Adipocyte (in vitro differentiated cells): ENCODE measurements at places on chromosomes 3 and 15.

DNA sequence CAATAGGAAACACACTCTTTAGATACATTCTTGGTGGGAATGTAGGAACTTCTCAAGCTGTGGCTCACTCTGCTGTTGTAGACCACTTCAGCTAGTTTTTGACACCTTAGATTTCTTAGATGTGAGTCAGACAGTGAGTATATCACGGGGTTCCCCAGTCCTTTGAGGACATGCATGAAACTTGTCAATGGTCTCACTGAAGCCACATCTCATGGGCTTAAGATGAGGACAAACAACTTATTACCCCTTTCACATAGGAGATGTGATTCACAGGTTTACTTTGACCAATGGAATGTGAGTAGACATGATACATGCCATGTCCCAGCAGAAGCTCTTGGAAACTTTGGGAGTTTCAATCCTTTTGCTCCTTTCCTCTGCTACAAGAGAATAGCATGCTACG is 325.5 kb downstream of the CHST2 start:
- DNase-seq, result no peak

- DNase-seq, result no peak
Observed at GRCh38 chr3:42159706-42160472, 68.7 kb downstream of the TRAK1 start.

GRCh38 chr15:64093627-64094417 is at the start of gene CIAO2A:
TSS of gene CIAO2A (minus strand) at chr15:64093838. CDS start at chr15:64093768, 70 bp downstream.
- peak; percentile 99 for DNase-seq

GRCh38 chr3:55620351-55621025 is 133.4 kb upstream of the WNT5A start:
- DNase-seq, result peak; percentile 74

DNA sequence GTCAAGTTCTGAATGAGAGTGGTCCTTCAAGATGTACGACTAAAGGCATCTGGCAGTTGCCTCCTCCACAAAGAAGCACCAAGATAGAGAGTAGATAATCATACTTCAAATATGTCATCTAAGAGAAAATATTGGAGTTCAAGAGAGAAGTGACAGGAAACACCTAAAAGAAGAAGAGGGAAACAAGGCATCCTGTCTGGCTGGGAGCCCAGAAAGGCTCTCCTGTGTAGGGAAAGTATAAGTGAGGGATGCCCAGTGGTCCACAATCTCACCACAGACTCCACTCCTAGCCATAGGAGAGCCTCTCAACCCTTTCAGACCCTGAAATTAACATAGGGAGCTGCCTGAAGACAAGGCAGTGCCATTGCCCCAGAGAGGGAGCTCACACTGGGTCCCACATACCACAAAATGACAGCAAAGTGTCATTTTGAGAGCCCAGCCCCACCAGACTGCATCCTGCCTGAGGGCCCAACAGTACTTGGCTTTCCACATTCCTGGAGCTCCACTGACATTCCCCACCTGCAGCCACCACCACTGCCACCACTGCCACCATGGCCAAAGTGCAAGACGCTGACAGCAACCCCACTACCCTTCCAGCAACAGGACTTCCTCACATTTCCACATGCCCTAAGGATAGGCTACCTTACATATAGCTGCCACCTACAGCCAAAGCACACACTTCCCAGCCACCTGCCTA is 210.6 kb downstream of the ATP8B4 start:
- DNase-seq, result no peak
